ENCODE measurements at places on chromosomes 5 and 9. TPM values are rescaled to one million over a fixed set of nuclear protein-coding genes. Genes with fewer than 3 reads are reported as not detected.

- no peak for DNase-seq
Observed at GRCh38 chr5:55763746-55764420, 26.0 kb downstream of the DDX4 start.

DNA sequence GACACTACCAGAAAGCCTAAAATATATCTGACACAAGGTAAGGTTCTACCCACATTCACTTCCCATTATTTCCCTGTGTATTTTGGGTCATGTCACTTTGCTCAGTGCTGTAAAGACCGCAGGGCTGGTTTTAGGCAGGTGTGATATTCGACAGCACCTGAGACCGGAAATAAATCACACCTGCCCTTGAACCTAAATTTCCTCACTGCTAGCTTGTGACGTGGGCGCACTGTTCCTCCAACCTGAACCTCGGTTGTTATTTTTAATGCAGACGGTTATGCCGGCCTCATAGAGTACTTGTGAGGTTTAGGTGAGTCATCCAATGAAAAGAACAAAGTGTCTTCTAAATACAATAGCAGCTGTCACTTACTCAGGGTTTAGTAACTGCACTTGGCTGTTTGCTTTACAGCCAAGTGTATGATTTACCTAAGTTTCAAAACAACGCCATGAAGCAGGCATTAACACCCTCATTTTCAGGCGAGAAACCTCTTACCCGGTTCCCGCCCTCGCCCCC is 20.7 kb upstream of the ZNF782 start:
- no peak for DNase-seq

- no peak for DNase-seq
Observed at GRCh38 chr5:131280417-131280816, 16.6 kb downstream of the CDC42SE2 start.

Gene IFNA21
- polyA plus RNA-seq: not detected

Gene ROR2
- 20.5 TPM for polyA plus RNA-seq

Gene SCGB3A2
- not detected for polyA plus RNA-seq

Measured in renal cortex interstitium (tissue), 15 donors.